NCI-H1105 treated with DMSO at 0.1 percent for 48 hours (cell line): ENCODE measurements at places on chromosomes 16 and 17.

GRCh38 chr17:27458524-27458908 lies 2.3 kb downstream of the KSR1 start:
- no peak for DNase-seq

DNA sequence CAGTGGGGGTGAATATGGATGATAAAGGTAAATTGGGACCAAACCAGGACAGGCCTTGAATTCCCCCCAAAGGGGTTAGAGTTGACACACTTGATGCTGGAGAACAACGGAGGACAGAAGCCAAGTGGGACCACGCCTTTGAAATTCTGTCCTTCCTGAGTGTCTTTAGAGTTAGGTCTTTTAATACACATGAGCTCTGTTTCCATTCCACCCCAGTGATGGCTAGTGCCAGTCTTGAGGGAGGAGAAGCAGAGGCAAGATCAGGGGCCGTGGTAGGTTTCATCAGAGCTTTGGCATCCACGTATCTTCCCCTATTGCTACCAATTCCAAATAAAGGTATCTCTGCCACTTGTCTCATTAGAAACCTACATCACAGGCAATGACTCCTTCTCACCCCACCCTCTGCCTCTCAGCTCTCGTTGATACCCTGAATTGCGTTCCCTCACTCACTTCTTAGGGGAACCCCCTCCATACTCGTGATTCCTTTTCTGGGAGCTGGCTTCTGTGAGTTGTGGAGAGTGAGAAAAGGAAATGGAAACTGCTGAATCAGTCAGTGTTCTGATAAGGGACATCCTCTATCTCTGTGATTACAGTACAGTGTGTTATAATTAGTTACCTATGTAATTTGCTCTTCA lies 2.4 kb upstream of the CCL3L1 start:
- no peak for DNase-seq

DNA sequence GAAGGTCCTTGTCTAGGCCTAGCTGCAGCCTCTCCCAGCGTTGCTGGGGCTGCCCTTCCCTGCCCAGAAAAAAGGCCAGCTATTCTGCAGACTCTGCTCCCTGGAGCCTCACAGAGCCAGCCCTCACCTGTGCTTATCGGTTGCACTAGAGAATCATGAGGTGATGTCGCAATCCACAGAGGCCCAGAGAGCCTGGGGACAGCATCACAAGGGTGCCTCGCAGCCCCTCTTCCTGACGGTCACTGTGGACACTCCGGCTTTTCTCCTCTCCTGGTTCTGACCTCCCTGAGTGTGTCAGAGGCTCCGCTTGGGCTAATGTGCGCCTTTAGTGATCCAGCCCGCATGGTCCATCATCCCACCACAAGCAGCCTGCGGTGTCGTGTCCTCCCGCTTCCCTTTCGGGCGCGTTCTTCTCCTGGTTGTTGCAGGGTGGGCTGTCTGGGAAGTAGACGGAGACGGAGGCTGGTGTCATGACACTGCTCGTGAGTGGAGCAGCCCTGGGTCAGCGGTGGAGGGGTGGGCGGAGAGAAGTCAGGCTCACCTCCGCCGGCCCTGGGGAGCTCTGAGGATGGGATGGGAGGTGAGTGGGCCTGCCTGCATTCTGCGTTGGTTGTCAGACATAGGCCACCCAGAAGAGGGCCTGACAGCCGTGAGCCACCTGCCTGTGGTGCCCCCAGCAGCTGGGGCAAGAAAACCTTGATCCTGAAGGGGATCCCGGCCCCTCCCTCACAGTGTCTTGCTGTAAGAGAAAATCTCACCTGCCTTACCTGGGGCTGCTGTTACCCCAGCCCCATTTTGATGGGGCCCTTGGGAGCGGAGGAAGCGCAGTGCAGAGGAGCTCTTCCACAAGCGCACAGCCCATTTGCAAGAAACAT lies 165.9 kb upstream of the CHMP6 start:
- DNase-seq, result no peak

GRCh38 chr17:44903012-44903685 lies 3.9 kb upstream of the EFTUD2 start:
- no peak for DNase-seq

DNA sequence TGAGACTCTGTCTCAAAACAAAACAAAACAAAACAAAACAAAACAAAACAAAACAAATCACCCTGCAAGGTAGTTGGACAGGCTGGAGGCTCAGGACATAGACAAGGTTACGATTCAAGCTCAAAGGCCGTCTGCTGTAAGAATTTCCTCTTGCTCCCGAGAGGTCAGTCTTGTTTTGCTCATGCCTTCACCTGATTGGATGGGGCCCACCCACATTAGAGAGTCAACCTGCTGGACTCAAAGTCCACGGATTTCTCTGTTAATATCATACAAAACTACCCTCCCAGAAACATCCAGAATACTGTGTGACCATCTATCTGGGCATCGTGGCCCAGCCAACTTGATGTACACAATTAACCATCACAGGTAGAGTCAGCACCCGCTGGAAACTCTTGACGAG lies 330.0 kb upstream of the EEF2KMT start:
- no peak for DNase-seq
